ENCODE measurements at places on chromosomes 5 and 9.

GRCh38 chr9:18056269-18056992 is 417.5 kb upstream of the ADAMTSL1 start:
- no peak for DNase-seq

DNA sequence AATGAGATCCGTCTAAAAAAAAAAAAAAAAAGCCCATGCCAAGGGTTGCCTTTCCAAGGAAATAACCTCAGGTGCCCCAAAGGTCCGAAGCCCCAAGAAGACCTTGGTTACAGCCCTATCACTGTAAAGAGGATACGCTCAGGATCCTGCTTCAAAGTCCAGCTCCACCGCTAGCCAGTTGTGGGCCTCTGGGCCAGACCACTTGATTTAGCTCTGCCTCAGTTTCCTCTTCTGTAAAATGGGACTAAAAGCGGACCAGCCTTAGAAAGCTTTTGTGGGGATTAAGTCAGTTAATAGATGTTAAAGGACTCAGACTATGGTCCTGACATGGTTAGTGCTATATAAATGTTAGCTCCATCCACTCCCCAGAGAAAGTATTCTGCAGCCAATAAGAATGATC is 48.7 kb upstream of the ORM1 start:
- DNase-seq: no peak

DNA sequence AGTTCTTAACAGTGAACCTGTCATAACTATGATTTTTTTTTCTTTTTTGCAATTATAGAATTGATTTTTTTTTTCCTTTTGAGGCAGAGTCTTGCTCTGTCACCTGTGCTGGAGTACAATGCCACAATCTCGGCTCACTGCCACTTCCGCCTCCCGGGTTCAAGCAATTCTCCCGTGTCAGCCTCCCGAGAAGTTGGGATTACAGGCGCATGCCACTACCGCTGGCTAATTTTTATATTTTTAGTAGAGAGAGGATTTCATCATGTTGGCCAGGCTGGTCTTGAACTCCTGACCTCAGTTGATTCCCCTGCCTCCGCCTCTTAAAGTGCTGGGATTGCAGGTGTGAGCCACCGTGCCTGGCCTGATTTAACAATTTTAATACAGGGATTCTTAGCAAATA is 21.4 kb downstream of the UGCG start:
- no peak for DNase-seq

- no peak for DNase-seq
Observed at GRCh38 chr5:22070186-22070728, 782.9 kb downstream of the CDH12 start.

GRCh38 chr9:108441251-108441650 is 414.5 kb downstream of the ACTL7B start:
- DNase-seq: no peak

DNA sequence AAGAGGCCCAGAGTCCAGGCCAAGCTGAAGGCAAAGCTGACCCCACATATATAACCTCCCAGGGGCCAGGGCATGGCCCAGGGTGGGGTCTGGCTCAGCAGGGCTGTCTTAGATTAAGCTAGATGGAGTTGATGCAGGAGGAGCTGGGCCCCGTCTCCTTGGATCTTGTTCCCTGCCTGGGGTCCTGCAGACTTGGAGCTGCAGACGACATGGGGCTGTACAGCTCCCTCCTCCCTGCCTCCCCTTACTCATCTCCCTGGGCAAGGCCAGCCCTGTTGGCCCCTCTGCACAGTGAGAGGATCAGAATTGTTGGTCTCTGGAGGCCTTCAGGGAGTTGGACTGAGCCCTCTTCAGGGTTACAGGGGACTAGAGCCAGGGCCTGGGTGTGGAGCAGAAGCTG is 134.9 kb downstream of the RGS3 start:
- no peak for DNase-seq

GRCh38 chr5:178368274-178368673 is 135.7 kb upstream of the PHYKPL start:
- DNase-seq: no peak

DNA sequence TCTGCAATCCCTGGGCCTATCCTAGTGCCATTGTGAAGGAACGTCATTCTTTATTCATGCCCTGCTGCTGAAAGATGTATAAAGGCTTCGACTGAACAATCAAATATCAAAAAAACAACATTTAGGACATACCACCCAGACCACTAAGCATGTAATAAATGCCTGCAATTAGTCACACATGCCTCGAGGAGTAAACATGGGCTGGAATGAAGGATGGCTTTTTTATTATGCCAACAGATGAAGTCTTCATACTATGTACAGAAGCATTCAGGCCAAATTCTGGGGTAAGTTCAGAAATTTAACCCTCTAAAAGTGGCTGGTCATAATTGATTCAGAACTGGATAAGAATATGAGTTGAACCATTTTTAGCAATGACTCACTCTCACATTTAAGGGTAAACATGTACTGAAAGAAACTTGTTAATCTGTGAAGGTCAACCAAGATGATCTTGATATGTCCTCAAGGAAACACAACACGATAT is 38.1 kb downstream of the FAM240B start:
- no peak for DNase-seq

- DNase-seq: no peak
Observed at GRCh38 chr5:81068635-81069034, 108.5 kb downstream of the RASGRF2 start.

DNA sequence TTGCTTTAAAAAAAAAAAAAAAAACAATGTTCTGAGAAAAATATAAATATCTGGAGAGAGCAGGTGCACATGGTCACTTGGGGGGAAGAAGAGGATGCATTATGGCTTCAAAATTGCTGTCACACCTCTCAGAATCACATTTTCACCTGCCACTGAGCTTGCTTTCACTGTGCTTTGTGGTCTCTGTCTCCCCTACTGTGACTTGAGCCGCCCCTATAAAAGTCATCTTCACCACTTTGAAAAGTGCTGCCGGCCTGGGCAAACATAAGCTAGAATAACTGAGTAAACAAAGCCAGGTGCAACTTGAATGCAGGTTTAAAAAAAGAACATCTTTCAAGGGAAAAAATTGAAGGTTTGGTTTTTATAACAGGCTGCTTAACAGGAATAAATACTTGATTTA is 368.1 kb upstream of the GRIA1 start:
- no peak for DNase-seq

GRCh38 chr9:92432972-92433548 is 8.8 kb upstream of the OMD start:
- DNase-seq: no peak

GRCh38 chr9:935348-935965 is 41.0 kb upstream of the DMRT3 start:
- no peak for DNase-seq

- DNase-seq: no peak
Observed at GRCh38 chr5:115098041-115098702, 71.5 kb downstream of the TRIM36 start.

DNA sequence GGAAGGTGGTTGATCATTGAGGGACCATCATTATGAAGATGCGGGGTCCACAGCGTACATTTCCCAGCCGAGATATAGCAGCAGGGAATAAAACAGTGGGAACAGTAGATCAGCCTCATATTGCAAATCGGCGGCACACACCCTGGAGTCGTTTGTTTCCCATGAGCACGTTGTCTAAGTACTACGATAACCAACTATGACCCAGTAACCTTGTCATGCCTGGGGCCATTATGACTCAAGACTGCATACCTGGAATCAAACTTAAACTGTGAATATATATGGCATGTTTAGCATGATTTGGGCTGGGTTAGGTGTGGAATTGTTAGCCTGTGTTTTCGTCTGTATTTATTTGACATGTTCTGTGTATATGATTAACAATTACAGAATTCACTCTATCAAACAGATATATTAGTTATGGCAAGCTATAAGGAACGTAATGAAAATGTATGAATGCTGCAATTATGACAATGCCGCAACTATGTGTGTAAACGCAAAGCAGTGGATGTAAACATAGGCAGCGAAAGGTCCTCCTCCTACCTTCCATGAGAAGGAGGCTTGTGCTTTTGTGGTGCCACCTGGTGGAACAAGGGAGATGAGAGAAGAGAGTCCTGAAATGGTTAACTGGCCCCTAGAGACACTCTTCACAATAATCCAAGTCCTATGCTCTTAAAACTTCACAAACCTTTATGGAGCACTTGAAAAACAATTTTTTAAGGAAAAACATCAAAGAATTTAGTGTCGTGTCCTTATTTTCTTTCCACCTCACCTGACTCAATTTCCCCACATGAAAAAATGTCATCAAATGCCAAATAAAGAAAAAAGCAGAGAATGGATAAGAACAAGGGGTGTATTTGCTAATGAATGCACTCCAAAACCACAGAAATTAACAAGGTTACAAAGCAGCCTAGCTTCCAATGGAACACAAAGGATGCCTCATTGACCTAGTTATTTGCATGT is 47.1 kb downstream of the SEMA5A start:
- no peak for DNase-seq

DNA sequence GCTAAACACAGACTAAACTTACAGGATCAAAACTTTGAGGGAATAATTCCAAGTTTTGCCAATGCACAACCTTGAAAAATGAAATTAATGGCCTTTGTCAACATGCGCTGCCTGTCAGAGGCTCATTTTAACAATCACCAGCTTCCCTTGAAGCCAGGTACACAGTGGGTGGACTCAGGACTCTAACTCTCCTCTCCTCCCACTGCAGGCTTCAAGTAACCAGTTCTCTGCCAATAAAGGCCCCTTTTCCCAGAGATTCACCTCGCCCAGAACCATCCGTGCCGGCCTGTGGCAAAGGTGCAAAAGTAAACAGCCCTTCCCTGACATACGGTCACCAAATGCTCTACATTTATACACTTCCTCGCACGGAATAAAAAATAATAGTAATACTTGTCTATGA is 18.4 kb upstream of the FBP2 start:
- DNase-seq: no peak

DNA sequence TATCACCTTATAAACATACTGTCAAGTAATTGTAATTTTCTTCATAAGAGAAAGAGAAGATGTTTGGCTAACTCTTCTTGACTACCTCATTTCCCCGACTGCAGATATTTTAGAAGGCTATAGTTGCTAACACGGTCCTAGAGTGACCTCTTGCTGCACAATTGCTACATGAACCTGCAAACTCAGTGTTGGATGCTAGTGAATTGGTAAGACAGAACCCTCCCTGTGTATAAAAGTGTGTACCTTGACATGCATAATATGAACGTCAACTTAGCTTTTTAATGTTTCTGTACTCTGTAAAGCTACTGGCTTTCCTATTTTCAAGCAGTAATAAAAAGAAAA is 46.7 kb upstream of the CER1 start:
- no peak for DNase-seq

- DNase-seq: no peak
Observed at GRCh38 chr5:150603052-150603451, 37.4 kb upstream of the SYNPO start.

DNA sequence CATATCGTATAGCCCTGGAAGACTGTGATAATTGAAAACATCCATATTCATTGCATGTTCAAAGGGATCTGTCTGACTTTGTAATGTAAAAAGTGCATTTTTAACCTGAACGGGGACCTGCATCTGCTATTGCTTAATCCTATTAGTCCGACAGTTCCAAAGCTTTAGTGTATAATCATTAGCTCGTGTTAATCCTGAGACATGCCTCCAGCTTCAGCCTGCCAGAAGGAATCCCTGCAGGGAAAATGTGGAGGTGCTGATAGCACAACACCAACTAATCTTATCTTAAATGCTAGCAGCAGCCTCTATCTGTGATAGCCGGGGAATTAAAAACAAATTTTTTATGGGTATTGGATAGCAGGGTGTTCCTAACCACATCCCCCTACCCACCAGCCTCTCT is 495.2 kb downstream of the TLE4 start:
- no peak for DNase-seq

- DNase-seq: no peak
Observed at GRCh38 chr9:18595597-18595996, 121.6 kb downstream of the ADAMTSL1 start.

DNA sequence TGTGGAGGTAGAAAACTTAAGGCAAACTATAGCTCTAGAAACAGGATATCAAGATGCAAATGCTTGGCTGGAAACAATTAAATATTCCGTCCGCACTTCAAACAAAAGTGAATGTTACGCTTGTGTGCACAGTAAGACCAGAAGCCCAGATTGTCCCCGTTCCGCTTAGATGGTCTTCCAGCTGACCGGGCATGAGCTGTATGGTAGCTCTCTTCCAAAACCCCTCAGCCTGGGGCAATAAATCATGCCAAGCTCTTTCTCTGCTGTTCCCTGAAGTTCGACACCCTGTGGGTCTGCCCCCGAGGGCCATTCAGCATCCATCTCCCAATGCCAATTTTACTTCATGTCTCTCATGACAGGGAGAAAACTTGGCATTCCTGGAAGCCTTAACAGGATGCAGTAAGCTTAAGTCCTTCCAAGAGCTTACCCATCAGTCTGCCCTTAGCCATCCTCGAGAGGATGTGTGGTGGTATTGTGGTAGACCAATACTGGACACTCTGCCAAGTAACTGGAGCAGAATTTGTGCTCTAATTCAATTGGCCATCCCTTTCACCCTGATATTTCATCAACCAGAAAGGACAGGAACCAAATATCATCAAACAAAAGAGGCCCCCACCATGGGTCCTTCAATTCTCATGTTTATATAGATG is 70.7 kb upstream of the RANBP6 start:
- no peak for DNase-seq

DNA sequence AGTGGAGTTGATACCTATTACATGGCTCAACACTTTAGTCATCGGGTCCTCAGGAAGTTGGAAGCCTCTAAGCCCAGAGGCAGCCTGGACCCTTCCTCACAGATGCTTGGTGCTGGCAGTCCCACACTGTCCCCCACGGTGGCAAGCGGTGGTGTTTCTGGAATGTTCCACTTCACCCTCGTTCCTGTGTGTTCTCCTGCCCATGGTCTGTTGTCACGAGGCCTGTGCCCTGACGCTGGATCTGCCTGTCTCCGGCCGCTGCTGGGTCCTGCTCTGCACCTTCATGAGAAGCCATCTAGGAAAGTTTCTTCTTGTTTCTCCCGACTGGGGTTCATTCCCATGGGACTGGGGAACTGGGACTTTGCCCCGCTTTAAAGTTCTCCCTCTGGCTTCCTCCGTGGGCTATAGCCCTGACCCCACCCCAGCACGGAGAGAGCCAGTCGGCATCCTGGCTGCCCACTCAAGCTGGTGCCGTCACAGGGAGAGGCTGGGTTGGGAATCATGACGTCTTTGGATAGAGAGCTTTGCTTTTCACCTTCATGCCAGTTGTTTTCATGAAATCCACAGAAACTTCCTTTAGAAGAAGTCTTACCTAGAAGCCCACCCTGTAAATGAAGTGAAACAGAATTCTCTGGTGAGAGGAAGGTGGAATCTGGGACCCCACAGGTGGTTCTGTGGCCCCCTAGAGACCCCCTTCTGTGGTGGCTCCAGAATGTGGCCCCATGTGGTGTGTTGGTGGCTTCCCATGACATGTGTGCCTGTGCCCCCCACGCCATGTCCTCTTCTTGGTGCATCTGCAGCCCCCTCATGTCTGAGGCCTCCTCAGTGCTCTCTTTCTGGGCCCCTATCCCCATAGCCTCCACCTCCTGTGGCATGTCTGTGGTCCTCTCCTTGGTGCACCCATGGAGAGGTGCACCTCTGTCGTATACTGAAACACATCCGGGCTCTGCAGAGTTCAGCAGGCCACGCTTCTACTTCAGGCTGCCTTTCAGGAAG is 43.8 kb downstream of the TRIP13 start:
- DNase-seq: no peak
